IMR-90 (cell line): ENCODE measurements at places on chromosomes 11 and 22. TPM values are rescaled to one million over a fixed set of nuclear protein-coding genes. Genes with fewer than 3 reads are reported as not detected.

- no peak for DNase-seq
- H3K27ac ChIP-seq = no peak overlapping the region
- no peak overlapping the region for H3K4me3 ChIP-seq
- peaks cover 8% of the 10 kb centered on the region for H3K4me1 ChIP-seq
Measured at GRCh38 chr11:75767228-75767572, 1.4 kb upstream of the DGAT2 start.

DNA sequence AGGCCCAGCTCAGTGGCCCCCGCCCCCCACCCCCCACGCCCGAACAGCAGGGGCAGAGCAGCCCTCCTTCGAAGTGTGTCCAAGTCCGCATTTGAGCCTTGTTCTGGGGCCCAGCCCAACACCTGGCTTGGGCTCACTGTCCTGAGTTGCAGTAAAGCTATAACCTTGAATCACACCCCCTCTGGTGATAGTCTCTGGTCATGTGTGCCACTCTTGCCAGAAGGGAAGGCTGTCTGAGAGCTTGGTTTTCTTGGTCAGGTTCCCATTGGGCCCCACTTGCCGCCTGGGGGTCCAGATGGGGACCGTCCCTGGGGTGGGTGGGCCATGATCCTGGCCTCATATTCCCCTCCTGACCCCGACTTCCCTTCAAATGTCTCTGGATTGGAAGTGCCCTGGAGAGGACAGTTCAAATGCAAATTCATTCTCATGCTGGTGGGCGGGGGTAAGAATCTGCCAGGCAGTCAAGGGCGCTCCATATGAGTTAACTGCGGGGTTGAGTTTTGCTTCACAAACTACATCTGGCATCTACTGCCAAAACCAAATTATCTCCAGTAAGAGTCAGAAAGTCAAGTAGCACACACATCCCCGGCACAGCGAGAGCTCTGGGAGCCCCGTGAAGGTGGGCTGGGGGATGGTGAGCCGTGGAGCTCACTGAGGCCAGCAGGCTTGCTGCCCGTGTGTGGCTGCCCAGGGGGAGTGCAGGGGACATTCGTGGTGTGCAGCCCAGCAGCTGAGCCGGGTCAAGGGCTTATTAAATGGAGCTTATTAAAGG lies 35.7 kb downstream of the B3GAT1 start:
- H3K27me3 ChIP-seq = no peaks in the 10 kb centered on the region
- H3K36me3 ChIP-seq = no peaks in the 10 kb centered on the region
- H3K4me3 ChIP-seq = no peak overlapping the region

DNA sequence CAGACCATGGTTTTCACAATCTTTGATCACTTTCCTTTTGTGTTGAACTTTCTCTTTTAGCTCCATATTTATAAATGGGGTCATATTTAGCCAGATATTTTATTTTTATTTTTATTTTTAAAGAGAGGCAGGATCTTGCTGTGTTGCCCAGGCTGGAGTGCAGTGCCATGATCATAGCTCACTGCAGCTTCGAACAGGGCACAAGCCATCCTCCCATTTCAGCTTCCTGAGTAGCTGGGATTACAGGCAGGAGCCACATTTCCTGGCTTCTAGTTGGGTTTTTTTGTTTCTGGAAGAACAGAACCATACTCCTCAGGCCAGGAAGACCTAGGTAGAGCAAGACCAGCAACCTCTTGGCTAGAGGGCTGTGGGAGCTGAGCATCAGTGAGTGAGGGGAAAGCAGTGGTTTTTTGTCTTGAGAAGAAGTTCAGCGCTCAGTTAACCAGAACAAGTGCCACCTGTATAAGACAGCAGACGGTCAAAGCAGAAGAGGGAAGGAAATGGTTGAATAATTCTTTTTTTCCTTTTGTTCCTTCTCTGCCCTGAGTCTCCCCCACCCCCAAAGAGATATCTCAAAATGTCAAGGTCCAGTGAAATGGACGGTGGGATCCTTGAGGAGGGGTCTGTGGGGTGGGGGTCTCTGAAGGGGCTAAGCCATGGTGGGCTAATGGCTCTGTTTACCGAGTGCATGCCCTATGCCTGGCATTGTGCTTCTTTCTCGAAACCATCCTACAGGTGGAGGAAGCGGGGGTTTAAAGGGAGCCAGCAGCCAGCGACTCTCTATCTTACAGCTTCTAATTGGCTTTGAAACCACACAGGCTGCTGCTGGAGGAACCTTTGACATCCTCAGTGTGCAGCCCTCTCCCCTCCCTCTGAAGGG lies 63.0 kb downstream of the PTPRJ start:
- H3K4me3 ChIP-seq = no peak overlapping the region
- no peak overlapping the region for H3K27ac ChIP-seq
- H3K36me3 ChIP-seq = no peaks in the 10 kb centered on the region
- no peaks in the 10 kb centered on the region for H3K27me3 ChIP-seq
- no peak for DNase-seq

DNA sequence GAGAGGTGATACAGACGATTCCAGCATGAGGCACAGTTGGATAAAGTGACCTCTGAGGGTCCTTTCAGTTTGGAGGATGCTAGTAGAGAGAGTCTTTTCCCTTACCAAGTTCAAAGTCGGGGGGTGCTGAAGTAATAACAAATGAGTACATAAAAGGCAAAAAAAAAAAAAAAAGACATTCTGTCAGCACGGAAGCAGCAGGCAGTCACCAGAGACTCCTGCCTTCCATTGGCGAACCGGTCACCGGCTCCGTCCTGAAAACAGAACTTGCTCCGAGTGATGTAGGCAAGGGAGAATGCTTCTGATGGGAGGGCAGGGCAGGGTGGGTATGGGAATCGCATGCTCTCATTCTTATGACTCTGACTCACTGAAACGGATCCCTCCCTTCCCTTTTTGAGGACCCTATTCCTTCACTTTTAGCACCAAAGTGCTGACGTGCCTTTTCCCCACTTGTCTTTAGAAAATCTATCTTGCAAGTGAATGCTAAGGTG lies 65.9 kb downstream of the PRR5L start:
- no peaks in the 10 kb centered on the region for H3K36me3 ChIP-seq
- peak; percentile 85 for DNase-seq
- peak overlapping the region; percentile 16; the same call in 1 of the 2 replicates for H3K4me3 ChIP-seq
- H3K27me3 ChIP-seq = no peaks in the 10 kb centered on the region
- no peak overlapping the region for H3K27ac ChIP-seq

Gene SMTNL1
- total RNA-seq = not detected in 2 replicates

GRCh38 chr11:91163619-91164451 lies 941.0 kb upstream of the CHORDC1 start:
- no peaks in the 10 kb centered on the region for H3K36me3 ChIP-seq
- no peak overlapping the region for H3K4me3 ChIP-seq
- H3K27ac ChIP-seq = no peak overlapping the region
- no peaks in the 10 kb centered on the region for H3K27me3 ChIP-seq
- no peaks in the 10 kb centered on the region for H3K4me1 ChIP-seq

GRCh38 chr11:2411446-2412305 lies 11.1 kb downstream of the TSSC4 start:
- peaks cover 21% of the 10 kb centered on the region for H3K27me3 ChIP-seq
- no peaks in the 10 kb centered on the region for H3K36me3 ChIP-seq

DNA sequence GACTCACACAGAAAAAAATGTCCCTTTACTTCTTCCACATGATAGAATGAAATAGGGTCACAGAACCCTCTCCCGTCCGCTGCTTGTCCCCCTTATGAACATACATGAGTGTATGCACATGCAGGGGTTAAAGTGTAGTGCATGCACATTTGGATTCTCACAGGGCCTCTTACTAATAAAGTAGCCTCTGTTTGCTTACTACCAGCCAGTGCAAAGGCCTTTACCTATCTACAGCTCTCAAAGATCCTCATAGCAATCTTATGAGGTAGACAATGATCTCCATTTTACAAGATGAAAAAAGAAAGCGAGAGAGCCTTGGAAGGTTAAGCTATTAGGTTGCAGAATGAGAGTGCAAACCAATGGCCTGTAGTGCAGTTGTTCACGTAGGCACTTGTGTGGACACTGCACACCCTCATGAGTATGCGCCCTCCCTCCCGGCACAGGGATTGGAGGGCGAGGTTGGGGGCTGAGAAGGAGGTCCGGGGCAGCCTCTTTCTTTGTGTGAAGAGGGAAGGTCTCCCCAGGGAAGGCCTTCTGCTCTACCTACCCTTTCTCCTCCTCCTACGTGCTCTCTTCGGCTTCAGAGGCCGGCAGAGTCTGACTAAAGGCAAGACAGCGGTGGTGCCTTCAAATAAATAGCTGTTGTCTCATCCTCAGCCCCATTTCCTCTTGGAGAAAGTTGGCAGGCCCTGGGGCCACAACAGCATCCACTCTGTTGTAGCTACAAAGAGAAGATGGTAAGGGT lies 91.3 kb downstream of the CEP164 start:
- H3K27ac ChIP-seq = no peak overlapping the region
- H3K4me3 ChIP-seq = no peak overlapping the region
- peaks cover 16% of the 10 kb centered on the region for H3K27me3 ChIP-seq
- H3K4me1 ChIP-seq = no peaks in the 10 kb centered on the region
- no peaks in the 10 kb centered on the region for H3K36me3 ChIP-seq

Gene OR5L1
- not detected in 2 replicates for total RNA-seq
